Neural crest cell (in vitro differentiated cells): ENCODE measurements at places on chromosomes 2 and 18. TPM values are rescaled to one million over a fixed set of nuclear protein-coding genes. Genes with fewer than 3 reads are reported as not detected.

Gene TUBB8B
- not detected in 2 replicates for total RNA-seq

DNA sequence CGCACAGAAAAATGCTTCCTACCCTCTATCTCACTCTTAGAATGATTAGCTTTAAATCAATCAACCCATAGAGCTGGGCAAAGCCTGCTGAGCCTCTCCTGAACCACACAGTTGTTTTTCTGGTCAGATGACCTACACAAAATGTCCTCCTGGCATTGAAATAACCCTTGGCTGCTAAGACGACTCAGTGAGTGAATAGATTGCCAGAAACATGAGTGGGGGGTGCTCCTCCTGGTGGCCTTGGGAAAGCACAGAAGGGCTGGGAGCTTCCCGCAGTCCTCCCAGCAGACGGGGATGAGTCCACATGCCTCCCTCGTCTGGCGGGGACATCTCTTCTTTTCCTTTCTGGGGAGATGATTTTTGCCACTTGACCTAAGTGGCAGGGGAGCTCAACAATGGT lies 14.9 kb downstream of the MAL start:
- peaks cover 3% of the 10 kb centered on the region for H3K36me3 ChIP-seq
- H3K27me3 ChIP-seq = peaks cover 25% of the 10 kb centered on the region
- no peak overlapping the region for H3K27ac ChIP-seq
- no peak overlapping the region for H3K4me3 ChIP-seq
- DNase-seq = no peak

- H3K36me3 ChIP-seq = no peaks in the 10 kb centered on the region
- peak; percentile 56 for DNase-seq
- no peaks in the 10 kb centered on the region for H3K27me3 ChIP-seq
- H3K4me3 ChIP-seq = peak overlapping the region; percentile 64
- peak overlapping the region; percentile 98 for H3K27ac ChIP-seq
- peaks cover 24% of the 10 kb centered on the region for H3K4me1 ChIP-seq
Measured at GRCh38 chr2:74778381-74779264, 55.3 kb upstream of the HK2 start.

Gene HAAO
- total RNA-seq = 3.5 and 4.9 TPM in 2 replicates

Gene ADAM23
- 31.2 and 34.0 TPM in 2 replicates for total RNA-seq

Gene TCF7L1
- 40.3 and 41.8 TPM in 2 replicates for total RNA-seq

DNA sequence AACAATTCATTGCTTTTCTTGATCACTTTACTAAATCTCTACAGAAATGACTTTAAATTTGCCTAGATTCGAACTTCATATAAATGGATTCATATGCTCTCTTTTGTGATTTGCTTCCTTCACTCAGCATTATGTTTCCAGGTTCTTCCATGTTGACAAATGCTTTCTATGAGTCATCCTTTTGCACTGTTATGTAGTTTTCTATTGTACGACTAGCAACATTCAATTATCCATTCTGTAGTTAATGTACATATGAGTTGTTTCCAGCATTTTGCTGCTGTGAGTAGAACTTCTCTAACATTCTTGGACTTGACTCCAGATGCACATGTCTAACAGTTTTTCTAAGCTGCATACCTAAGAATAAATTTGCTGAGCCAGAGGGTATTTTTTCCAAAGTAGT lies 66.5 kb upstream of the NEUROD1 start:
- H3K4me3 ChIP-seq = no peak overlapping the region
- no peak for DNase-seq
- H3K27ac ChIP-seq = no peak overlapping the region
- H3K4me1 ChIP-seq = peaks cover 27% of the 10 kb centered on the region
- H3K27me3 ChIP-seq = no peaks in the 10 kb centered on the region

DNA sequence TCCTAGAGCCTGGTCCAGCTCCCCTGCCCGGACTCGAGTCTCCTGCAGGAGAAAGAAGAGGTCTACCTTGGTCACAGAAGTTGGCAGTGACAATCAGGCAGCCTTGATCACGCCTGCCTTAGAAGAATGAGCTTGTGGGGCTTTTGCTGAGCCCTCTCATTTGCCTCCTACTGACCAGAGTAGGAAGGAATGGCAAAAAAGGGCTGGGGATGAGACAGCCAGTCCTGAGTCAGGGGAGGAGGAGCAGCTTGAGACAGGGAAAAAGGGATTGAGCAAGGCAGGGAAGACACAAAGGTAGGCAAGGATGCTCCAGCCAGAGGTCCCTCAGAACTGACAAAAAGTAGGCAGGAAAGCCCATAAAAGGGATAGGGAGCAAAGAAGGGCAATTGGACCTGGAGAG lies 6.0 kb downstream of the WDR54 start:
- H3K4me1 ChIP-seq = peaks cover 11% of the 10 kb centered on the region
- no peak overlapping the region for H3K27ac ChIP-seq
- no peaks in the 10 kb centered on the region for H3K27me3 ChIP-seq
- DNase-seq = no peak
- peaks cover 2% of the 10 kb centered on the region for H3K36me3 ChIP-seq
- H3K4me3 ChIP-seq = no peak overlapping the region

DNA sequence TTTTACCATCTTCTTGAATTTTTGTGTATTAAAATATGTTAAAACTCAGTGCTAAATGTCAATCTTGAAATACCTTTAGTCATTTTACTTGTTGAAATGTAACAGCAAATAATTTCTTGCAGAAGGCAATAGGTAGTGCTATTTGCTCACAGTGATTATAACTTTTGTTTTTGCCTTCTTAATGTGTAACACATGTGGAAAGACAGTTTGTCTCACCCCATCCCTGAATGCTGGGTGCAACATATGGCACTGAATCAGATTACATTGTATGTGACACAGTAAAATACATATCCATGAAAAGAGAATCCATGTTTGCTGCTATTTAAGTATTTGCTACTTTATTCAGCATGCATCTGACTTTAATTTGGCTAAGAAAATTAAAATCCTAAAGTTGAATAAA lies 35.3 kb downstream of the FRZB start:
- DNase-seq = no peak
- H3K27ac ChIP-seq = no peak overlapping the region
- peaks cover 16% of the 10 kb centered on the region for H3K36me3 ChIP-seq
- no peak overlapping the region for H3K4me3 ChIP-seq
- no peaks in the 10 kb centered on the region for H3K27me3 ChIP-seq

Gene SOWAHC
- 10.4 and 10.9 TPM in 2 replicates for total RNA-seq

Gene ATG16L1
- total RNA-seq = 26.9 and 28.2 TPM in 2 replicates

- DNase-seq = no peak
- no peaks in the 10 kb centered on the region for H3K36me3 ChIP-seq
- H3K4me3 ChIP-seq = no peak overlapping the region
- no peak overlapping the region for H3K27ac ChIP-seq
- no peaks in the 10 kb centered on the region for H3K27me3 ChIP-seq
Measured at GRCh38 chr2:42964439-42965083, 172.2 kb upstream of the HAAO start.

GRCh38 chr2:11275910-11276309 lies 68.5 kb downstream of the ROCK2 start:
- H3K4me3 ChIP-seq = no peak overlapping the region
- peaks cover 25% of the 10 kb centered on the region for H3K36me3 ChIP-seq

Gene GGCX
- total RNA-seq = 43.4 and 43.7 TPM in 2 replicates

DNA sequence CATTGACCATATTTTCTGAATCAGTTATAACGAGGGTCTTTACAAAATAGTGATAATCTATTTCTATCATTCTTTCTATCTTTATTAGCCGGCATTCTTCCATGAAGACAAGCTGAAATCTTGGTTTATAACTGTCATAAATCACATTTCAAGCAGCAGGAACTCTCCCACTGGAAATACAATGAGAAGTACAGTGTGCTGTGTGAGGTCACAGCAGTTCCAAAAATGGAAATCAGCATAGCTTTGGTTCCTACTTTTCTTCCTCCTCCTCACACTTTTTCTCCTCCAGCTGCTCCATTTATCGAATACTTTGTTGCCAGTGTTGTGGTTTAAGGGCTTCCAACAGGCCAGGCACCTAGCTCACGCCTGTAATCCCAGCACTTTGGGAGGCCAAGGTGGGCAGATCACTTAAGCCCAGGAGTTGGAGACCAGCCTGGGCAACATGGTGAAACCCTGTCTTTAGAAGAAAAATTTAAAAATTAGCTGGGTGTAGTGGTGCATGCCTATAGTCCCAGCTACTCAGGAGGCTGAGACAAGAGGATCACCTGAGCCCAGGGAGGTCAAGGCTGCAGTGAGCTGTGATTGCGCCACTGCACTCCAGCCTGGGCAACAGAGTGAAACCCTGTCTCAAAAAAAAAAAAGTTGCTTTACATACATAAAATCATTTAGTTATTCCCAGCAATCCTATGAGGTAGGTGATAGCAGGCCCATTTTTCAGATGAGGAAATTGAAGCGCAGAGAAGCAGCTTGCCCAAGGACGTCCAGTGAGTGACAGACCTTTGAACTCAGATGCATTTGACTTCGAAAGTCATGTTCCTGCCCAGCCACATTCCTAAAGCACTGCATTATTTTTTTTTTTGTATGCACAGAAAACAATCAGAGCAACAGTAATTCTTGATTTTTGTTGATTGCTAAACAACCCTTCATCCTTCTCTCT lies 34.0 kb upstream of the GPR55 start:
- H3K27ac ChIP-seq = no peak overlapping the region
- peaks cover 39% of the 10 kb centered on the region for H3K4me1 ChIP-seq
- no peak for DNase-seq
- peaks cover 28% of the 10 kb centered on the region for H3K27me3 ChIP-seq

Gene CCDC68
- total RNA-seq = not detected in 2 replicates

Gene SPDYA
- 1.1 and 1.3 TPM in 2 replicates for total RNA-seq

DNA sequence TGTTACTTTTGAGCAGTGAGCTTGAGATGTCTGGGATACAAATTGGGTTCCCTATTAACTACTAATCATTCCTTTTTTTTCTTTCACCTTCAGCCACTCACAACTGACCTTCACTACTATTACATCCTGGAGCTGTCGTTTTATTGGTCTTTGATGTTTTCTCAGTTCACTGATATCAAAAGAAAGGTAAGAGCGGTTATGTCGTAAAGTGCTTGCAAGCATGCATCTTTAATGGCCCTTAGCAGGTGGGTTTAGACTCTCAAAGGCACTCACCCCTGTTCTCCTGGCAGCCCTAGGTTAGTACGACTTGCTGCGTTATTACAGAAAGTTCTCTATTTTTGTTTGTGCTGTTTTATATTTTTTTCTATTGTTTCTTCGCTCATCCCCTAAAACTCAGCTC lies 107.6 kb upstream of the NOSTRIN start:
- no peak overlapping the region for H3K27ac ChIP-seq
- H3K4me1 ChIP-seq = no peaks in the 10 kb centered on the region
- peaks cover 17% of the 10 kb centered on the region for H3K36me3 ChIP-seq
- no peak overlapping the region for H3K4me3 ChIP-seq

- peak overlapping the region; percentile 6 for H3K4me3 ChIP-seq
- H3K36me3 ChIP-seq = no peaks in the 10 kb centered on the region
- H3K4me1 ChIP-seq = peaks cover 36% of the 10 kb centered on the region
- DNase-seq = no peak
- peaks cover 37% of the 10 kb centered on the region for H3K27me3 ChIP-seq
- H3K27ac ChIP-seq = no peak overlapping the region
Measured at GRCh38 chr2:56012221-56012765, 88.7 kb upstream of the EFEMP1 start.

Gene MRPL30
- total RNA-seq = 44.3 and 47.9 TPM in 2 replicates

GRCh38 chr2:136206613-136207012 lies 88.7 kb upstream of the CXCR4 start:
- no peaks in the 10 kb centered on the region for H3K27me3 ChIP-seq
- H3K4me1 ChIP-seq = peaks cover 8% of the 10 kb centered on the region
- DNase-seq = no peak
- H3K27ac ChIP-seq = no peak overlapping the region

DNA sequence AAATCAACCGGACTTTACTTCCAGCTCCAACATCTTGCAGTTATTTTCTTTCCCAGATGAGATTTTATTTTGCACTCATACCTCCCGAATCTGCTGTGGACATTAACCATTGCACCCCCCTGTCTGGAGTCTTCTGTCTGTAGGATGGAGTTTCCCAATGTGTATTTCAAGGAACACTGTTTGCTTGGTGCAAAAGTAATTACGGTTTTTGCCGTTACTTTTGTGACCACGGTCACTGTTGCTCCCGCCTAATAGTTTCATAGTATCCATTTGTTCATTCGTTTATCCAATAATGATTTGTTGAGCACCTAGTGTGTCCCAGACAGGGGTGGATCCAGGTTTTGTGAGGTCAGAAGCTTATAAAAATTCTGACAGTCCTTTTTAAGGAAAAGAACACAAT lies 90.3 kb upstream of the BCL11A start:
- no peaks in the 10 kb centered on the region for H3K4me1 ChIP-seq
- no peak for DNase-seq
- H3K27me3 ChIP-seq = peaks cover 4% of the 10 kb centered on the region
- H3K36me3 ChIP-seq = no peaks in the 10 kb centered on the region
